ENCODE measurements at places on chromosomes 1 and 21.

GRCh38 chr1:168960595-168960994, 145.9 kb upstream of the ATP1B1 start:
- DNase-seq = no peak

DNA sequence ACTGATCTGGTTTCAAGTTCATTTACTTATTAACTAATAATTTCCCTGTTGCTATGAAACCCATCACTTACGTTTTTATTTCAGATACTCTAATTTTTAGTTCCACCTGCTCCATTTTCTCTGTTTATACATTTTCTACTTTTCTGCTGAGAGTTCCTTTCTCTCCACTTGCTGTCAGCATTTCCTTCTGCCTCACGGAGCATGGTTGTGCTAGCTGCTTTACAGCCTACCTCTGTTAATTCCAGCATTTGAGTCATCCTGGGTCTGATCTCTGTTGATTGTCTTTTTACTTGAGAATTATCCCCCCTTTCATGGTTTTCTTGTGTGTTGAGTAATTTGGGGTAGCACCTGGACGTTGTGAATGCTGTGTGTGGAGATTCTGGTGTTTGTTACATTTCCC, 373.2 kb upstream of the C1orf174 start:
- DNase-seq = no peak

DNA sequence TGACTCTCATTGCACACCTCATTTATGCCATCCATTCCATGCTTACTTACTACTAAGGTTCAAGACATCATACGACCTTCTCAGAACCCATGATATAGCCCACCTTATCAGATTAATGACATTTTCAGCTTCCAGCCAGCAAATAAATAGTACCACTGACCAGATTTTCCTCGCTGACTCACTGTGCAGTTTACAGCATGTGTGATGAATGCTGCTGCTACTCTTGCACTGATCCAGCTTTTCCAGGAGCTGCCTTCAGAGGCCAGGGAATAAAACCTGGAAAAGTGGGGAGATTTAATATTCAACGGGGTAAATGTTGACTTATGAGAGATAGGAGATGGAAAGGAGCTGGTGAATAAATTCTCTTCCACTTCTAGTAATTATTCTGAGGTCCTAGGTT, 247.1 kb downstream of the COL11A1 start:
- no peak for DNase-seq

DNA sequence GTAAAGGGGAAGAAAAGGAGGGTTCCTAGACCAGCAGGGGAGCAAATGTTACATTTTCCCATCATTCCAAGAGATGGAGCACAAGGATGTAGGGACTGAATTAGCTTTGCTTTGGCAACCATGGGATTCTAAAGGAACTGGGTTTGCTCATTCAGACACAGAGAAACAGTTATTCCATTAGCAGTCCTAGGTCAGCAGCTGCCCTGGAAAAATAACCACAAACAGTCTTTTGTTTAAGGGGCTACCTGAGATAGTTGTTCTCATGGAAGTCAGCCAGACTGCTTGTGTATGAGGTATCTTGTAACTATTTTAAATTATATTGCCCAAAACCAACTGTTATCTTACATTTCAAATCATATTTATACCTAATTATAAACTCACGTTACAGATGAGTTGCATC, 58.4 kb upstream of the VCAM1 start:
- DNase-seq = no peak

DNA sequence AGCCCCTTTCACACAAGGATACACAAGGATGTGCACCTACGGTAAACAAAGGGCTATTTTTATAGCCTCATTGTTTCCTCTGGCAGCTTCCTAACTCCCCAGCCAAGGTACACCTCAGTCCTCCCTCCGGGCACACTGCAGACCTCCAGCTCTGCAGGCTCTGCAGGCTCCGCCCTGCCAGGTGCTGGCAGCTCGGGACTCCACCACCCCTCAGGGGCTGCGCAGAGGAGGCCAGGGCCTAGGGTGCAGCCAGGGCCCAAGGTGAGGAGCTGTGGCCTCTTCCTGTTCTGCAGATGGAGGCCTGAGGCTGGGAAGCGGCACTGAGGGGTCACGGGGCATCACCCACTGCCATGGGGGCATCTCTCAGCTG, 19.8 kb upstream of the CLSTN1 start:
- DNase-seq = no peak

Data from activated naive CD8-positive, alpha-beta T cell treated with anti-CD3 and anti-CD28 coated beads, Interleukin-2, amount 50 U/mL, for 16 hours (primary cell).